ENCODE measurements at places on chromosomes 7 and 10.
A peak's percentile ranks its signal among the peaks of the same experiment; 100 is the strongest.

- no peak for DNase-seq
Measured at GRCh38 chr10:5971886-5972285, 5.5 kb downstream of the IL15RA start.

GRCh38 chr10:98486421-98486820, 39.7 kb upstream of the HPS1 start:
- DNase-seq: no peak

DNA sequence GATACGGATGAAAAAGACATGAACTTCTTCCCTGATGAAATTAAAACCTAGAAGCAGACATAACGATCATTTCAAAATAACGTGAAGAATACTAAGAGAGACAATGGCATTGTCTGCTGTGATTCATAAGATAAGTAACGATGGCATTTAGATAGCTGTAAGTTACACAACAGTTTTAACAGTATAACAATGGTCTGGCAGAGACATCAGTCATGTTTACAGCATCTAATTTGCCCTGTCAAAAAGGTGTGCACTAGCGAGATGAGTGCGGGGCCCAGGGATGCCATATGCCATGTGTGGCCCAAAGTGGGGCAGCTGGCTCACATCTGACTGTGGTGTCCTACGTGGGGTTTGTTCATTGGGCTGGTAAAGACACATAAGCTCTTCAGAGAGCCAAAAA, 55.7 kb upstream of the RHEB start:
- no peak for DNase-seq

GRCh38 chr7:117873310-117874190, at the start of gene CTTNBP2:
TSS of gene CTTNBP2 (minus strand) at chr7:117873441. CDS start at chr7:117873415, 26 bp downstream.
- DNase-seq: peak; percentile 83

DNA sequence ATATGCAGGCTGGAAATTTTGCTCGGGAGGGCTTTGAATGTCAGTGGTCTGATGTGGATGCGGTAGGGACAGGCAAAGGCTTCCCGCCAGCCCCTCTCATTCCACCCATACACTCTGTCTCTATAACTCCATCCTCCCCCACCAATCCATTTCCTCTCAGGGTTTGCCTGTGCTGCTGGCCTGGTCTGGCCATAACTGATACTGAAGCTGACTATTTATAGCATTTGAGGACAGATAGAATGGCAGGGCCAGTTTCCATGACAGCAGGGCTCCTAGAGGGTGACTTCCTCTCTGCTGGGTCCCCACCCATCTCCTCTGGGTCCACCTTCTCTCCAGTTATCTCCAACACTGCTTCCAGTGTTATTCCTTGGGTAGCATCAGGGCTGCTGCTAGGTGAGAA, 6.6 kb upstream of the PDLIM1 start:
- no peak for DNase-seq

DNA sequence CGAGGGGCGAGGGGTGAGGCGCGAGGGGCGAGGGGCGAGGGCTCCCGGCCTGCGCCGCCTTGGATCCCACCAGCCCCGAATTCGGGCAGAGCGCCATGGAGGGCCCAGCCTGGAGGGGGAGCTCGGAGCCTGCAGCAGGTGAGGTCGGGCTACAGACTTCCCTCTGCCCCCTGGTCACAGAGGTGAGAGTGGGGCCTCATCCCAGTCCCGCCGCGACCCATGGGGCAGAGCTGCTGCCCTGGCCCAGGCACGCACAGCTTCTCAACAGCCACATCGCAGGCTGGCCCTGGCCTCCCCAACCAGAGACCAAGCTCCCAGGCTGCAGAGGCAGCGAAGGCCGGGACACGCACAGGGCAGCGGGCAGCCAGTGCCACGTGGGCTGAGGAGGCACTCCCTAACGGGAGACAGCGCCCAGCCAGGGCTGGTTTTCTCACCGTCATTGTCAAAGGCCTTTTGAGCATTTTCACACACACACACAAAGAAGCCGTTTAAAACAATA, 191.8 kb downstream of the PTPRN2 start:
- DNase-seq: no peak

- DNase-seq: no peak
Measured at GRCh38 chr7:138538518-138538917, 78.5 kb downstream of the TRIM24 start.

Measured in ecto neural progenitor cell (in vitro differentiated cells).